Nephron progenitor cell (in vitro differentiated cells): ENCODE measurements at places on chromosomes 7 and 10.

GRCh38 chr7:115634633-115635032 lies 395.9 kb downstream of the TFEC start:
- no peak for DNase-seq

- DNase-seq = no peak
These were observed 89.7 kb upstream of the STEAP4 start for GRCh38 chr7:88396295-88396947.

DNA sequence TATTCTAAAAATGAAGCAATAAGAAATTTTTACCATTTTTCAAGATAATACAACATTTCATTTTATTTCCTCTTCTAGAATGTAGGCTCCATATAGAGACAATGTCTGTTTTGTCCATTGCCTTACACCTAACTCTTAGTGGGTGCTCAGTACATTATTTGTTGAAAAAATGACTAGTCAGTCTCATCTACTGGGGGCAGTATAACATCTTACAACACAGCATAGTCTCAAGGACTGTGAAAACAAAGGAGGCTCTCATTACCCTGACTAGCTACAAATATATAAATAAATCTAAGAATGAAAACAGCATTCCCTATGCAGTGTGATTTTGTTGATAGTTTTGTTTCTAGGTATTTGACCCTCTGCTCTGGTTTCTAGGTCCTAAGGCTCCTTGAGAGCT lies 11.6 kb downstream of the CRPPA start:
- DNase-seq = no peak

DNA sequence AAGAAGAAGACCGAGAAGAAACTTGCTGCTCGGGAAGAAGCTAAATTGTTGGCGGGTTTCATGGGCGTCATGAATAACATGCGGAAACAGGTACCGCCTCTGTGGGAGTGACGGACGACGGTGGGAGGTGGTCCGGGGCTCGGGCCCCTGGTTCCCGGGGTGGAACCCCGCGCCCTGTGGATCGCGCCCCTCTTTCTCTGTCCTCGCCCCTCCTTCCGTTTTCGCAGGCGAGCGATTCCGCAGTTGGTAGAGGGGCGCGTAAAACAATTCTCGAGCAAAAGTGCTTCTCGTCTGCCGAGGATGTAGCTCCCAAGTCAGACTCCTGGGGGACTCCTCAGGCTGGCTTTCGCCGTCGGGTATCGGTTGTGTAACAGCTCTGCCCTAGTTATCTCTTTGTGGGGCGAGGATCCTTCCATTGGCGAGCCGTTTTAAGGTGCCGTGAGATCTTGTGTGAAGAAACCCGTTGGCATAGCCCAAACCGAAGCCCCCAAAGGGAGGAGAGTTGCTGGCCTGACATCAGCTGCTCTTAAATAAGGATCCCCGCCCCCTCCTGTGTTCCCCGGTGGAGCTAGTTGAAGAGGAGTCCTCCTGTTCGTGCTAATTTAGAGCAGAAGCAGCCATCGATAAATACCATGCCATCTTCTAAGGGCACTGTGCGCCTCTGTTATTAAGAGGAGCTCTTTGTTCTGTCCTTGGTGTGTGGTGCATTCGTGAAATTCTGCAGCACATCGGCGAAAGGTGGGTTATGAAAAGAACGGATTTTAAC lies 655 bp downstream of the KLHL7 start:
- peak; percentile 51 for DNase-seq

DNA sequence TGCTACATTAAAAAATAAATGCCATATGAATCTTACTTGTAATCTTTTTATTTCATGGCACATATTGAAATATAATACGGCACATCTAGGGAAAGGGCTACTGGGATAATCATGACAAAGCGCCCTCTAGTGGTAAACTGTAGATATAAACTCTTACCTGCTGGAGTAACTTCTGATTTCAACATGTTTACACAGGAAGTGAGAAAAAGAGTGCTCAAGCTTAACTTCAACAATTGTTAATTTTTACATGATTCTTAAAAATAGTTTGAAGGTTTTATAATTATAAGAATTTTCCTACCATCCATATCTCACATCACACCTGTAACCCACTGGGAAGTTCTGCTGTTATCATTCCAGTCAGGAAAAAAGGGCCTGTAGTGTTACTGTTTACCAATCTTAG lies 2.0 kb upstream of the HEPACAM2 start:
- peak; percentile 26 for DNase-seq

DNA sequence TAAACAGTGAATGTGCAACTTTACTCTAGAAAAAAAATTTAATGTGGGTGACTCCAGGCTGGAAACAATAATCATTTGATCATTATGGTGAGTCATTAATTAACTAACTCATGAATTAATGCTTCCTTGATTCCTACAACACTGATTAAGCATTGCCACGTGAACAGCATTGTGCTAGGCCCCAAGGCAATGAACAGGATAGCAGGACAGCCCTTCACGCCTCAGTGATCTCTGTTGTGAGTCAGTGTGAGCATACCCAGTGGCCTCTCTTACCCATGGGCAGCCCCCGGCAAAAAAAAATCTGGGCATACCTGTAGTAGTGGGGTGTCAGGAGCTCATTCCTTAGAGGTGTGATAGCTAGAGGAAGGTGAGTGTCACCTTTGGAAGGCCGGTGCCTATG lies 76.0 kb downstream of the DENND2A start:
- DNase-seq = peak; percentile 21

DNA sequence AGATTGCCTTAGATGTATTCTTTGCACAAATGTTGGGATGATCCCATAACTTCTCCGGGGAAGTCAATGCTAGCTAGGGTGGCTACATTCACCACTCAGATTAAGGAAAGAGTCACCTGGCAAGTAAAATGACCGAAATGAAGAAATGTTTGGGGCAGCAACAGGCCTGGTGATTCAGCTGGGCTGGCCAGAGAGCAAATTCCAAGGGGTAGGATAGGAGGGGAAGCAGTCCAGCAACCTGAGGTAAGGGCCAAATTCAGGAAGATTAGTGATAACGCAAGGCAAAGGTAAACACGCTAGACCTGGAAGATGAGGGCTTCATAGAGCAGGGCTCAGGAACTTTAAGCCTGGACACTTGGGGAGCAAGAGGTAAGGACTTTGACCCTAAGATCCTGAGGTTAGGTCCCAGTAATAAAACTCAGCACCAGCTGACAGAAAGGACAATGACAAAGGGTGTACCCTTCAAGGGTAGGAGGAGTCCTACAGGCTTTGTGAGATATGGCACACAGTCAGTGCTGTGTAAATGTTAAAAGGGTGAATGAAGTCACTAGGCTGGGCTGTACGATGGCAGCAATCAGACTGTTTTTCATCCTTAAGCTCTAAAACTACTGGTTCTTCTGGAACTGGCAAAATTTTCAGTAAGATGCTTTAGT lies 22.7 kb upstream of the SMNDC1 start:
- DNase-seq = no peak

DNA sequence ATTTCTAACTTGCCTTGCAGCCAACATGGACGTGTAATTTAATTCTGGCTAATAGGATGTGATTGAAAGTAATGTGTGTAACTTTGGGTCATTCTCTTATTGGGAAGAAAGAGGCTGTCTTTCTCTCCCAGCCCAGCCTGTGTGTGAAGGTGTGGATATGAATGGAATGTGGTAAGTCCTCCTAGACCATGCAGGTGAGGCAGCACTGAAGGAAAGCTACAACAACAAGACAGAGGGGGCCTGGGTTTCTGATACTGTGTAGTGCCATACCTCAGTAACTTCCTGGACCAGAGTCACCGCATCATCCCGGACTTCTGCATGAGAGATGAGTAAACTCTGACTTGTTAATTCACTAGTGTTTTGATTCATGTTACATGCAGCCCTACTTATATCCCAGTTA lies 237.0 kb downstream of the EXOC4 start:
- DNase-seq = no peak

DNA sequence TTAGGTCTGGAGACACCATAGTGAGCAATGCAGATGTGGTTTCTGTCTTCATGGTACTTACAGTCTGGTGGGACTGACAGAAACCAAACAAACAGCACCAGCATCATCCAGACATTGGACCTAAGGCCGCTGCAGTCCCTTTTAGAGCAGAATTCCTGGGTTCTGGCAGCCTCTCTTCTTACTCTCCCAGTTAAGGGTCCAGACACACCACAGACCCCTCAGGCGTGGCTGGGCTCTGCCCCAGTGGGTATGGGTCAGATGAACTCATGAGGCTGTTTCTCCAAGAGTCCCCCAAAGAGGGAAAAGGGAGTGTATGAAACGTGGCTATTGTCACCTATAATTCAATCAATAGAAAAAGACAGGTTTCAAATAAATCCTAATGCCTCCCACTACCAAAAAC lies 31.3 kb downstream of the PRLHR start:
- DNase-seq = no peak

- DNase-seq = no peak
These were observed 20.8 kb upstream of the NMT2 start for GRCh38 chr10:15189133-15189885.

GRCh38 chr7:123819001-123819400 lies 26.0 kb upstream of the HYAL4 start:
- DNase-seq = no peak

- DNase-seq = no peak
These were observed 273.2 kb downstream of the ELFN1 start for GRCh38 chr7:1943326-1943725.

GRCh38 chr10:30059209-30060107 lies at the start of gene JCAD:
TSS of gene JCAD (minus strand) at chr10:30059586. CDS start at chr10:30047812, 11,774 bp downstream.
- DNase-seq = peak; percentile 94

- DNase-seq = no peak
These were observed 301.3 kb downstream of the RNLS start for GRCh38 chr10:88281592-88282347.

DNA sequence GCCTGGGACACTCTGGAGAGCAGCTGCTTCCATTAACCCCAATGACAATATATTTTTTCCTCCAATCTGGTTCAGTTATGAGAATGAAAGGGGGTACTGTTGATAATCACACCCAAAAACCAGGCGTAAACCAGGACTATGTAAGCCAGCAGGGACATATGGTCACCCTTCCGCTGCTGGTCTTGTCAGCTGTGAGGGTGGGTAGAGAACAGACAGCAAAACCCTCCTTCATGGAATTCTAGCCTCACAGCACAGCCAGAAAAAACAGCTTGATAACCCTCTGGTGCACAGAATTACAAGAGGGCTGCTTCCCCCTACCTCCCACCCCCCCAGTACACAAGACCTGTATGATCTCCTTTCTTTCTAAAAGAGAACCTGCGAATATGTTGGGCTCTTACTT lies 368.8 kb upstream of the ZMIZ1 start:
- no peak for DNase-seq

DNA sequence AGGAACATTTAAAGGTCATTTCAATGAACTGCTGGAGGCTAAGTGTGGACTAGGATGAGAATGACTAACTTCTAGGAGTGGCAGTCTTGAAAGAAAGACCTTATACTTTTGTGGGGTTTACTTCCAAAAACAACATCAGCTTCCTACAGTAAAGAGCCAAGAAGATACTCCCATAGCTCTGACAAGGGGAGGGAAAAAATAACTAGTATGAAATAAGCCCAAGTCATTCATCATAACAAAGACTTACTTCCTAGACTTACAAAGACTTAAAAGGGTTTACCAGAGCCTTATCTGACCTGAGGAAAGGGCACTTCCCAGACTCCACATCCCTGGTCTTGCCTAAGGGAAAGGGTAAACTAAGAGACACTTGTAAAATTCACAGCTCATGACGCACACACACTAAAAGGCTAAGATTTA lies 31.7 kb downstream of the ARHGAP12 start:
- DNase-seq = no peak

GRCh38 chr10:57338823-57339558 lies 928.7 kb downstream of the IPMK start:
- DNase-seq = peak; percentile 10
